Esophagus squamous epithelium (tissue), 5 donors: ENCODE measurements at places on chromosomes 2 and 18. TPM values are rescaled to one million over a fixed set of nuclear protein-coding genes. Genes with fewer than 3 reads are reported as not detected.

DNA sequence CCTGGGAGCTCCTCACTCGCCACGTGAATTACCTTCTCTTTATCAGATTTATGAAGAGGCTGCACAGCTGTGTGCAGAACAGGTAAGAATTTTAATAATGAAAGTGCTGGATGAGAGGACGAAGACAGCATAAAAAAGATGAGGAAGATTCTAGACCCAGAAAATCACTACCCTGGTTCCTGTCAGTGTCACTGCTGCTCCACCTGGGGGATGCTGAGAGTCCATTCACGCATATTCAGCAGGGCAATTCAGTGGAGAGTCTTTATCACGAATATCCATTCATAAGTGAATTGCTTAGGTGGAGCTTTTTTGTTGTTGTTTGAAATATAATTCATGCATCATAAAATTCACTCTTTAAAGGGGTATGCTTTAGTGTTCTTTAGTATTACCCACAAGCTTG, 52.0 kb downstream of the MRPL33 start:
- no peak for DNase-seq
- no peak overlapping the region for H3K27ac ChIP-seq
- no peaks in the 10 kb centered on the region for H3K4me1 ChIP-seq
- no peaks in the 10 kb centered on the region for H3K36me3 ChIP-seq
- no peaks in the 10 kb centered on the region for H3K27me3 ChIP-seq

- no peak overlapping the region for H3K4me3 ChIP-seq
- peaks cover 27% of the 10 kb centered on the region for H3K36me3 ChIP-seq
- no peaks in the 10 kb centered on the region for H3K27me3 ChIP-seq
- H3K27ac ChIP-seq = no peak overlapping the region
- no peak for DNase-seq
- H3K4me1 ChIP-seq = no peaks in the 10 kb centered on the region
Observed at GRCh38 chr2:205988274-205988673, 97.7 kb downstream of the INO80D start.

DNA sequence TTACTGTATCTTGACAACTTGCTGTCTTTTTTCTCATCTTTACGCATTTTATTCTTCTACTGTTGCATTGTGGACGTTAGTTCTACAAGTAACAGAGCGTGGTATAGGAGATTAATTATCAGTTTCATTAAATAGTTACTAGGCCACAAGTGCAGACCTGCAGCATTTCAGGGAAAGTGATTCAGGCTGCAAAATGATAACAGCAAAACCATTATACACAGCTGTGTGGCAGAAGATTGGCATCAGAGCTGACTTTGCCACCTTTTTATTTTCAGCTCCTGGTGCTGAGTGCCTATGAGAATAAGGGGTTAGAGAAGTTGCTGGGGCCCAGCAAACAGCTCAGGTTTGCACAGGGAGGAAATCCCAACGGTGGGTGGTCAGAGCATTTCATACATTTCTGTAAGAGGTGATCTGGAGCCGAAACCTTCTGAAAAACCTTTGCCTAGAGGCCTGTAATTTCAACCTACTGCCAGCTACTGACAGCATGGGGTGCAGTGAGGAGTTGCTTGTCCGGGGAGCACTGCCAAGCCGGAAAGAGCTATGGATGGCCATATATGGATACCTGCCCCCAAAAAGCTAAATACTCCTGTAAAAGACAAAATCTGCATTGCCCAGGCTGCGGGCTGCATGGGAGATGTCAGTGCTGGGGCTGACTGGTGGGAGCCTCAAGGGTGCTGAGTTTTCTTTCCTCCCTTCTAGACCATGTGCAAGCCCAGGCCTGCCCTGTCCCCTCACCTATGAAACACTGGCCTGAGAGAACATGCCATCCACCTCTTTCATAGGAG, 2.7 kb upstream of the CCBE1 start:
- no peaks in the 10 kb centered on the region for H3K36me3 ChIP-seq
- H3K4me1 ChIP-seq = peaks cover 53% of the 10 kb centered on the region
- H3K4me3 ChIP-seq = no peak overlapping the region
- H3K27ac ChIP-seq = no peak overlapping the region
- no peak for DNase-seq

DNA sequence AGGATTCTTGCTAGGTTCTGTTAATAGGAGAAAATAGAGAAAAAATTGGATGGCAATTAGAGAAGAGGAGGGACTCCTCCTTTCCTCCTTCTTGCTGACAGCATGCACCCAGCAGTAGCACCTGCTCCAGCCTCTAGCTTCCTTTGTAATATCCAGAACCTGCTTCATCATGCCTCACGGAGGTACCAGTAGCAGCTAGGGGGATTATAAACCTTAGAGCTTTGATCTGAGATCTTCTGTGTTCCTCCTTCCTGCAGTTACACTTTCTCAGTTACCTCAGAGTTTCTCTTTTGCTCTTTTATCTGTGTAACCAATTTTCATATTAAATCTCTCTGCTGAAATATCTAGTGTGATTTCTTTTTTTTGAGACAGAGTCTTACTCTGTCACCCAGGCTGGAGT, 16.6 kb downstream of the DPP4 start:
- no peaks in the 10 kb centered on the region for H3K4me1 ChIP-seq
- H3K36me3 ChIP-seq = no peaks in the 10 kb centered on the region
- no peak overlapping the region for H3K27ac ChIP-seq
- no peaks in the 10 kb centered on the region for H3K27me3 ChIP-seq
- no peak for DNase-seq

DNA sequence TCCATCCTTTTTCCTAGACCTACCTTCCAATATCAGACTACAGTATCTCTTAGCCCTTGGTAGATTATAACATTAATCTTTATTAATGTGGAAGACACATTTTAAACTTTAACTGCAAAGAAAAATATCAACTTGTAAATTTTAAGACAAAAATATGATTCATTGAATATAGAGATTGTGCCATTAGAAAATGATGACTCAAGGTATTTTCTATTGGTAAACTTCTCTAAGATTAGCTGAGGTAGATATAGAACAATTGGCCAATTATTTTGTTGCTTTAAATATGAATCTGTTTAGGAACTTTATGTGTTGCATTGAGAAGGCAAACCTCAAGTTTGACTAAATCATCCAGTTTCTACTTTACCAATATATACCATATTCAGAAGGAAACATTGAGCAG, 604.7 kb downstream of the CBLN2 start:
- H3K27ac ChIP-seq = no peak overlapping the region
- no peak for DNase-seq
- H3K27me3 ChIP-seq = no peaks in the 10 kb centered on the region

CTNNA2 gene
- total RNA-seq = not detected

PLB1 gene
- 6.5 TPM for total RNA-seq

G6PC2 gene
- total RNA-seq = not detected

GRCh38 chr2:88250404-88250803, 80.3 kb downstream of the THNSL2 start:
- H3K27ac ChIP-seq = no peak overlapping the region
- DNase-seq = no peak
- H3K4me1 ChIP-seq = no peaks in the 10 kb centered on the region
- H3K4me3 ChIP-seq = no peak overlapping the region
- no peaks in the 10 kb centered on the region for H3K27me3 ChIP-seq

DNA sequence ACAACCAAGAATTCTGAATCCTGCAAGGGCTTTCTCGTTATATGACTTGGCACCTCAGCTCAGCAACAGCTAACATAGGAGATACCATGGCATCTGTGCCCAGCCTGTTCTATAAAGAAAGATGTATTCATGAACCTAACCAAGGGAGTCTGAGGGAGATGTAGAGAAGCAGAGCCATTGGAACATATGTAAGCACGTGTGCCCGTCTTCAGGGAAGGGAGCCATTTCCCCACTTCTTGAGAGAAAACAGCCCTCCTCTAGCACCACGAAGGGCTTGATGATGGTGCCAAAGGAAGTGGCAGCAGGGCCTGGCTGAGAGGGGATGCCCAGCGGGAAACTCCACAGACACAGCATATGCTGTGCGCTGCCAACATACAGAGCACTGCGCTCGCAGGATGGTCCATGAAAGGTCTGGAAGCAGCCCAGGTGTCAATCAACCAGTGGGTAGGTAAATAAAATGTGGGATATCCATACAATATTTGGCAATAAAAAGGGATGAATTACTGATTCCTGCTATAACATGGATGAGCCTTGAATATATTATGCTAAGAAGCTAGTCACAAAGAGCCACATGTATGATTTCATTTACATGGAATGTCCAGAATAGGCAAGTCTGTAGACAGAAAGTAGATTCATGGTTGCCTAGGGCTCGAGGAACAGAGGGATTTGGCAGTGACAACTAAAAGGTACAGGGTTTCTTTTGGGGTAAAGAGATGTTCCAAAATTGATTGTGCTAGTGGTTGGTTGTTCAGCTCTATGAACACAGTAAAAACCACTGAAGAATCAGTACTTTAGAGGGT, 16.1 kb downstream of the TMEM247 start:
- H3K4me1 ChIP-seq = peaks cover 4% of the 10 kb centered on the region
- no peak overlapping the region for H3K27ac ChIP-seq
- no peaks in the 10 kb centered on the region for H3K27me3 ChIP-seq
- DNase-seq = no peak
- no peaks in the 10 kb centered on the region for H3K36me3 ChIP-seq

DSC3 gene
- total RNA-seq = 275 TPM

DNA sequence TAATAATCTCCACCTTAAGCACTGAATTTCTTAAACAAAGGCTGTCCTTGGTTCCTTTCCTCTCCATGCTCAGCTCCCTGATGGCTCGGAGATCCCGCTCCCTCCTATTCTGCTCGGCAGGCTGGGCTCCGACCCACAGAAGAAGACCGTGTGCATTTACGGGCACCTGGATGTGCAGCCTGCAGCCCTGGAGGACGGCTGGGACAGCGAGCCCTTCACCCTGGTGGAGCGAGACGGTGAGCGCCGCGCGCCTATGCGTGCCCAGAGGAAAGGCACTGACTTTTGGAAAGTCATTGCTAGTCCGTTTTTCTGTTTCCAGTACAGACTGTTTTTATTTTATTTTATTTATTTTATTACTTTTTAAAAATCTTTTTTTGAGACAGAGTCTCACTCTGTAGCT, 9.6 kb downstream of the CNDP2 start:
- H3K36me3 ChIP-seq = peaks cover 99% of the 10 kb centered on the region
- no peak overlapping the region for H3K27ac ChIP-seq
- H3K27me3 ChIP-seq = no peaks in the 10 kb centered on the region
- DNase-seq = no peak

DNA sequence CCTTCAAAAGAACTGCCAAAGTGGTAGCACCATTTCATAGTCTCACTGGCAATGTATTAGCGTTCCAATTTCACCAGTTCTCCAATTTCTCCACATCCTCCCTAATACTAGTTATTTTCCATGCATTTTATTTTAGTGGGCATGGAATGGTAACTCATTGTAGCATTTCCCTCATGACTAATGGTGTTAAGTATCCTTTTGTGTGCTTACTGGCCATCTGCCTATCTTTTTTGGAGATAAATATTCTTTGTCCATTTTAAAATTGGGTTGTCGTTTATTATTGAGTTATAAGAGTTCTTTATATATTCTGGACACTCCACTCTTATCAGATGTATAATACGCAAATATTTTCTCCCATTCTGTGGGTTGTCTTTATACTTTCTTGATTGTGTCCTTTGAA, 107.1 kb downstream of the THADA start:
- H3K27me3 ChIP-seq = no peaks in the 10 kb centered on the region
- H3K4me1 ChIP-seq = peaks cover 9% of the 10 kb centered on the region

DNA sequence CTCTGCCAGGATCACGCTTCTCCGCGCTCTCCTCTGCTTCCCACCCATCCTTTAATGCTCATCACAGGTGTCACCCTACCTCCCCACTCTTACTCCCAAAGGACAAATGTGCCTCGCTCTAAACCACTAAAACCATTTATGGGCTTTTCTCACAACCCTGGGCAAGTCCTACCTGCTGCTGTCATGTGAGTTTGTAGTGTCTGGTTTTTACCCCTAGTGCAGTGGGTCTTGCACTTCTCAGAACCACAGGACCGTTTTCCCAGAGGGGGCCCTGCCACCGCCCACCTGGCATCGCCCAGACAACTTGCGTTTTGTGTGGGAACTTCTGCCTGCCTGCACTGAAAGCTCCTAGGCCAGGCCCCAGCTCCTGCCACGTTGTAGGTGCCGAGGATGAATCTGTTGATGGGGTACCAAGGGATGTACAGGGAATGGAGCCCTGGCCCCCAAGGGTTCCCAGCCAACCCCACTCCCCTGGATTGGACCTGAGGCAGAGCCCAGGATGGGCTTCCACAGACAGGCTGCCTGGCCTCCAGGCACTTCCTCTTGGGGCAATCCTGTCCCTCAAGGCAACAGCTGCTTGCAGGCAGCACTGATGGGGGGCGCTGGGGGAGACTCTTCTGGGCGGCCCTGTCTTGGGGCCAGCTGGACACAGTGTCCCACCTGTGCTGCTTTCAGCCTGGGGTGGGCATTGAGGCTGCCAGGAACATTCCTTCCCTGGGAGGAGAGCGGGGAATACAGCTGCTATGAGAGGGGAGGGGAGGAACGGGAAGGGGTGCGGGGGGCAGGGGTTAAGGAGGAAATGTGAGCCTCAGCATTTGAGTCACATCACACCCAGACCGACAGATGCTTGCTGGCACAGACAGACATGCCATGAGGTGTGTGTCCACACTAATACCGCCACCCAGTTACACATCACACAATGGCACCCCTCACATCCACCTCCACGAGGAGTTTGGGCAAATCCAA, 176.3 kb downstream of the ZFP36L2 start:
- no peak overlapping the region for H3K4me3 ChIP-seq
- DNase-seq = no peak
- no peaks in the 10 kb centered on the region for H3K27me3 ChIP-seq
- H3K36me3 ChIP-seq = no peaks in the 10 kb centered on the region
- H3K4me1 ChIP-seq = peaks cover 41% of the 10 kb centered on the region
- no peak overlapping the region for H3K27ac ChIP-seq

DNA sequence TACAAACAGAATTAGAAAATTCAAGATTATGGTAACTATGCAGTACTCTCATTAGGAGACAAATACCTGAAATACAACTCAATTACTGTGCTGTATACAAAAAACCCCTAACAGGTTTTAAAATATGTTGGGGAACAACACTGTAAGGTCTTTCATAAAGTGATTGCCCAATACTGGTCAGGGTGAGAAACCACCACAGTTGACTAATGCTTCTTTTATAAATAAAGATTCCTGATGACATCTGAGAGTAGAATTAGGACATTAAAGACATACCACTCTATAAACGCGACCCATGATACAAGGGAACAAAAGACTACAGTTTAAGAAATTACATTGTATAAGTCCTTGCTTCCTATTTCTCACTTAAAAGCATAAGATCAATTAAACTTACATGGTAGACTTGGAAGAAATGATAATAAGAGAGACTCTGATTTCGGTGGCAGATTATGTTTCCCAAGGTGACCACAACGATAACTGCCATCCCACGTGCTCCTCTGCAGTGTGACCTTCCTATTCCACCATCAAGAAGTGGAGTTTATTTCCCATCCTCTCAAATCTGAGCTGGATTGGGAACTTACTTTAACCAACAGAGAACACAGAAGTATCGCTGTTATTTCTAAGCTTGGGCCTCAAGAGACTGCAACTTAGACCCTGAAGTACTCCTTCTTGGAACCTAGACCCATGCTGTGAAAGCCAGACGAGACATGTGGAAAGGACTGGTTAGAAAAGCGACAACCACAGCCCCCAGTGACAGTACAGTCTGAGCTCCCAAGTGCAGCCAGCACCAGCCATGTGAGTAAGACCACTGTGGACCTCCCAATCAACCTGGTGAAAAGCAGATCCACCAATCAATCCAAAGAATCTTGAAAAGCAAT, 52.3 kb downstream of the ZNF521 start:
- H3K4me1 ChIP-seq = no peaks in the 10 kb centered on the region
- H3K27ac ChIP-seq = peak overlapping the region; percentile 41
- H3K4me3 ChIP-seq = no peak overlapping the region
- H3K36me3 ChIP-seq = no peaks in the 10 kb centered on the region
- H3K27me3 ChIP-seq = no peaks in the 10 kb centered on the region

GRCh38 chr2:217916504-217917254, 86.1 kb downstream of the TNS1 start:
- H3K4me3 ChIP-seq = peak overlapping the region; percentile 9
- H3K4me1 ChIP-seq = peaks cover 96% of the 10 kb centered on the region
- DNase-seq = no peak
- H3K27me3 ChIP-seq = no peaks in the 10 kb centered on the region
